ENCODE measurements at places on chromosomes 16 and 17. TPM values are rescaled to one million over a fixed set of nuclear protein-coding genes. Genes with fewer than 3 reads are reported as not detected.

The AURKB gene
- total RNA-seq = 37.4 TPM

The FBXW10 gene
- 0.16 TPM for total RNA-seq

The TMEM114 gene
- total RNA-seq = not detected

The NAGS gene
- total RNA-seq = 0.42 TPM

DNA sequence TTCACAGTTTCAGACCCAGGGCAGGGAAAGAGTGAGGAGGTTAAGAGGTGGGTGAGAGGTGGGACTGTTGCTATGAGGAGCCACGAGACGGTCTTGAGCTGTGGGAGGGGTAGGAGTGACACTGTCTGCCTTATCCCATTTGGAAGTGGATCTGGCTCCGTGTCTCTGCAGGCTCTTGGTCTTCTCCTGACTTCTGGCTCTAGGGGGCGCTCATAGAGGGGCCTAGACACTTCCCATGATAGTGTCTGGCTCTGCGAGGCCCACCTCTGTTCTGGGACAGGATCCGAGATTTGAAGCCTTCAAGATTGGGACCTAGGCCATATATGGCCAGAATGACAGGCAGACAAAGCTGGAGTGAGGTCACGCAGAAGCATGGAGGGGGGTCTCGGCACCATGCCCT, 204.5 kb downstream of the GSG1L start:
- no peak for DNase-seq

DNA sequence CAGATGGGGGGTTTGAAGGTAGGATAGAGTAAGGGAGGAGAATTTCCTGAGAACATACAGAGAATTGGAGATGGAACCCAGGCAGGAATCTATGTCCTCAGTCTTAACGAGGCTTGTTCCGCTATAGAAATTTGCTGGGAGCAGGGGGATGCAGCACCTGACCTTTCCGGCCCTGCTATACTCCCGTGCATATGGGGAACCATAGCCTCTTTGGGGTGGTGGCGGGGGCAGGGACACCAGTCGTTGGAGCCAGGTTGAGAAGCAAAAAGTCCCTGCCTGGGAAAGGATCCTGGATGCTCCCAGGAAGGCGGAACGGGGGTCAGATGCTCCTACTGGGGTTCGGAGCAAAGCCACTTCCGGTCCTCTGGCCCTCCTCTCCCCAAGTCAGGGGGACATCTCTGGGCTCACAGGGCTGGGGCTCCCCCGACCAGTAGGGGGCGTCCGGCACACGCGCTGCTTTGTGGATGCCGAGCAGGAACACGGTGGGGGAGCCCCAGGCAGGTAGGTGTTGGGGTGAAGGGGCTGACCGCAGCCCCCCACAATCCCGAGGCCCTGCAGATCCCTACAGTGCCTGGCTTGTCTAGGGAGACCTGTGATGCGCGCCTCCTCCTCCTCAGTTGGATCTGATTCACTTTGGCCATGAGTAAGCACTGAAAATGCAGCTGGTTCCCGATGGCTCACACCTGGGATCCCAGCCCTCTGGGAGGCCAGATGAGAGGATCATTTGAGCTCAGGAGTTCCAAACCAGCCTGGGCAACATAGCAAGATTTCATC, 15.5 kb upstream of the TFAP4 start:
- peak; percentile 86 for DNase-seq
